PC-9 (cell line): ENCODE measurements at places on chromosomes 2 and 18. TPM values are rescaled to one million over a fixed set of nuclear protein-coding genes. Genes with fewer than 3 reads are reported as not detected.

Gene CD302
- 1.5 and 2.6 TPM in 2 replicates for total RNA-seq

- DNase-seq = no peak
These were observed 43.3 kb downstream of the DIPK1C start for GRCh38 chr18:74413836-74414235.

- DNase-seq = no peak
These were observed 94.4 kb downstream of the STK39 start for GRCh38 chr2:168152902-168153530.

DNA sequence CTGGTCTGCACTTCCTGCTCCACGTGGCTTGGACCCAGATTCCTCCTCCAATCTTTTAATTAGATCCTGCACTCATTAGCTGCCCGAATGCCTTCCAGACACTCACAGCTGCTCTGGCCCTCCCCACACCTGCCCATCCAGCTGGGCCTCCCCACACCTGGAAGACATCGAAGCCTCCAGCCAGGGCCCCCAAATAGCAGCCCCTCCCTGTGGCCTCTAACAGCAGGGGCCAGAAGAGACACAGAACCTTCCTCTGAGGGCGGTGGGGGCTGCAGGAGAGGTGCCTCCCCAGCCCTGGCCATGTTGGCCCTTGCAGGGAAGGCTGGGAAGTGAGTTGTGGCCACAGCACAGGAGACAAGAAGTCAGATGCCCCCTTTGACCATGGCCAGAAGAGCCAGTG lies 252.8 kb downstream of the DYSF start:
- DNase-seq = no peak

DNA sequence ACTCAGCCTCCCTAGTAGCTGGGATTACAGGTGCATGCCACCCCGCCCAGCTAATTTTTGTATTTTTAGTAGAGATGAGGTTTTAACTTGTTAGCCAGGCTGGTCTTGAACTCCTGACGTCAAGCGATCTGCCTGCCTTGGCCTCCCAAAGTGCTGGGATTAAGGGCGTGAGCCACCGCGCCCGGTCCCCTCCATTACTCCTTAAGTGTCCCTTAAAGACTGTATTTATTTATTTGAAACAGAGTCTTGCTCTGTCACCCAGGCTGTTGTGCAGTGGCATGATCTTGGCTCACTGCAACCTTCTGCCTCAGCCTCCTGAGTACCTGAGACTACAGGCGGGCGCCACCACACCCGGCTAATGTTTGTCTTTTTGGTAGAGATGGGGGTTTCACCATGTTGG lies 148.6 kb downstream of the TGIF1 start:
- no peak for DNase-seq

DNA sequence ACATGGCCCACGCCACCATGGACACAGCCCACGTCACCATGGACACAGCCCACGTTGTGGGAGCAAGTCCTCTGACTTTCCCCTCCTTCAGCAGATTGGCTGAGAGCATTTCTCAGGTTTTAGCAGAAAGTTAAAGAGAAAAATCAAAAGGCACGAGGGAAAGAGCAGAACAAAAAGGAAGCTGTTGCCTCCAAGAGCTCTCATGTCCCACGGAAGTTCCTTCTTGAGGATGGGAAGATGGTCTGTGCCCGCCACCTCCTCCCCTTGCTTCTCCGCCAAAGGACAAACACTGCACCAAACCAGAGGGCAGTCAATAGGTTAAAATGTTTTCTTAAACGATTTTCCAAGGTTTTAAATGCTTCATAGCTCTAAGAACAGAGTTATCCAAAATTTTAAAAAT lies 148.4 kb downstream of the HDAC4 start:
- no peak for DNase-seq

- no peak for DNase-seq
These were observed 49.1 kb upstream of the ZNF638 start for GRCh38 chr2:71282493-71282892.

Gene LYPD6
- 0.74 and 1.1 TPM in 2 replicates for total RNA-seq

GRCh38 chr2:158505448-158505934 lies 48.7 kb downstream of the PKP4 start:
- no peak for DNase-seq

DNA sequence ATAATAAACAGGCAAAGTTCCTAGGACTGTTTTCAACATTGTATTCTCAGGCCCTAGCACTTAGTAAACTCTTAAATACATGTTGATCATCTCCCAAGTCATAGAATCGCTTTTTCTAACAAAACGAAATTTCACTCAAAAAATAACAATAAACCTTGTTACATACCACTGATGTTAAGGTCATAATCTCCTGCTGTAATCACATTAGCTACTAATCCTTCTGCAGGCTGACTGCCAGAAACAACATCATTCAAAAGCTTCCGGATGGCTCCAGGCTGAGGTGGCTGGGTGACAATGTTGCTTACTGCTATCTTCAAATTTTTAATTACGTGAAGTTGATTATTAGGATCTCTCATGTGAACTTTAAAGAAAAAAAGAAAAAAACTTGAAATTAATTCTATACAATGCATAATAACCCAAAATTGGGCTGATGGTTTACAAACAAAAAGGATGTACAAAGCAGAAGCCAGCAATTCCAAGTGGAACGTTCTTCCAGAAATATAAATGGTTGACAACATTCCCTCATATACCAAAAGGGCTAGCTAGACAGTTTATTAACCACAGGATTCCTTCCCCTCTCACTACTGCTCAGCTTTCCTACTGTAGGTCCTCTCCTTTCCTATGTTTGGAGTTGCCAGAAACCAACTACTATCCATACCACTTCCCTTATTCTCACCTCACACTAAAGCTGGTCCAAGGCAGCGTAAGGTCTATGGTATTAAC lies 11.6 kb downstream of the TRAPPC8 start:
- DNase-seq = no peak

DNA sequence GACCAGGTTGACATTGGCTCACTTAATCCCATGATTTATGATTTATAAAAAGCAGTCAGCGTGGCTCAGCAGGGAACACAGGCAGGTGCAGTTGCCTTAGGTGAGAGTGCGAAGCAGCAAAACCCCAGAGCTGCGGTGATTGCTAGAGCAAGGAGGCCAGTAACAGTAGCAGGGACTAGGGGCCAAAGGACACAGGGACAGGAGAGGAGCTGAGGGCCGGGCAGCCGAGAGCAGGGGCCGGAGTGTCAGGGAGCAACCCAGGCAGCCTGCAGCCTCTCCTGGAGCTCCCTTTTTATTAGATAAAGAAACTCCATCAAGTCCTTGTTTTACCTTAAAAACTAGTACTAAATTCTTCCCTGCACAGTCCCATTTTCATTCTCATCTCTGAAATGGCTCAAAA lies 4.3 kb downstream of the MC2R start:
- DNase-seq = no peak

- peak; percentile 59 for DNase-seq
These were observed 786.6 kb upstream of the RAB6C start for GRCh38 chr2:129192841-129193253.

GRCh38 chr2:41723526-41723925 lies 324.3 kb upstream of the PKDCC start:
- DNase-seq = no peak
